Left colon (tissue), 2 donors: ENCODE measurements at places on chromosomes 2 and 18. TPM values are rescaled to one million over a fixed set of nuclear protein-coding genes. Genes with fewer than 3 reads are reported as not detected.
A peak's percentile ranks its signal among the peaks of the same experiment; 100 is the strongest.

DNA sequence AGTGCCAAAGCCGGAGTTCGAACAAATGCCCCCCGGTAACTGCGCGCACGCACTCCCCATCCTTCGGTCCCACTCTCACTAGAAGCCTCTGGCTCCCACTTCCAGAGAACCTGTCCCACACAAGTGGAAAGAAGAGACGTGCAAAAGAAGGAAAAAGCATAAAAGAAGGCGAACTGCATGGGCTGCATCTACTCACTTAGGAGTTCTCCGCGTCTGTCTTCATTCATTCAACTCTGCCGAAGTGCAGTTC lies 312 bp downstream of the NR4A2 start:
- DNase-seq: no peak

GRCh38 chr18:3872641-3873040 lies 422.7 kb downstream of the TGIF1 start:
- DNase-seq: no peak

DNA sequence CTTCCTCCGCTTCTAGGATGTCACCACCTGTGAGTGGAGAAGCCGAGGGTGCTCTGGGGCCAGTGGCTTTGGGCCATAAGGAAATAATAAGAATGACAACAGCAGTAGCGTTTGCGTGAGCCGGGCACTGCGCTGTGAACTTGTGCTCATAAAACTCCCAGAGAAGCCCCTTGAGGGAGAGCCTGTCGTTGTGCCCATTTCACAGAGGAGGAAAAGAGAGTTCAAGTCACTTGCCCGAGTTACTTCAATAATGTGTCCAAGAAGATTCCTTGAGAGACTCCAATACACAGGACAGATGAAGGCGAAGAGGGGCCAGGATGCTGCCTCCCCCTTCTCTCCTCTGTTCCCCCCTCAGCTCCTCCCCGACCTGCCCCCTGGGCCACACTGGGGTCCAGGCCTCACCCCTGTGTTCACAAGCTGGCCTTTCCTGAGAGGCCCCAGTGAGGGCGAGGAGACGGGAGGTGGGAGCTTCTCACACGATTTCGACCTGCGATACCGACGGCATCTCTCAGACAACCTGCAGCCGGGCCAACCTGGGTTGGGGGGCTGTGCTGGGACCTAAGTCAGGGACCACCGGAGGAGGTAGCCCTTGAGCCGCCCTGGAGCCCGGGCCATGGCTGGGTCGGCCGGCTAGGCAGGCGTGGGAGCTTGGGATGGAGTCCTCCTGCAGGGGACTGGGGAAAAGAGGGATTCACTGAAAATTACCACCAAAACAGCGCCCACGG lies 53.5 kb upstream of the UBE2F start:
- DNase-seq: no peak

DNA sequence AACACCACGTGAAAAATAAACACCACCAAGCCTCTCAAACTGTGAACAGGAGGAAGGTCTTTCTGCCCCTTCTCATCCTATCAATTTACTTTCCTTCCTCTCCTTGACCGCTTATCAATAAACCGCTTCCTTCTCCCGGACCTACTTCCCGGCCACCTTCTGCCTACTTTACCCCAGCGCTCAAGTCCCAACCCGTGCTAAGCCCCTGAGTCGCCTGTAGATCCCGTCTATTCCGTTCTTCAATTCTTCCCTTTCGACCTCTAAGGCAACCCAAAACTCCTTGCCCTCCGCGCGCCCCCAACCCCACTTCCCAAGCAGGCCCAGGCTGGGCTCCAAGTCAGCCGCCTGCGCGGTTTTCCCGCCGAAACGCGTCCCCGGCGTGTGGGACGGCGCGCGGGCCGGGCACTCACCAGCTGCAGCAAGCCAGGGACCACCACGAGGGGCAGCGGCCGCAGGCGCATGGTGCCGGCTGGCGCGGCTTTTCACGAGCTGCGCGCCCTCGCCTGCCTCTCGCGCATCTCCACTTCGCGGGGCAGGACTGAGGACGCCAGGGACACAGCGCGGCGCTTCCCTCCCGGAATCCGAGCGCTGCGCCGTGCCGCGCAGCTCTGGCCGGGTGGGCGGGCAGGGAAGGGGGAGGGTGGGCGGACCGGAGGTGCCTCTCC lies at the start of gene NXPH2:
Gene NXPH2, minus strand, starts transcription at position 610 of the 665 bp plus-strand sequence. Its CDS starts 149 bp downstream, at position 461.
- DNase-seq: no peak

DNA sequence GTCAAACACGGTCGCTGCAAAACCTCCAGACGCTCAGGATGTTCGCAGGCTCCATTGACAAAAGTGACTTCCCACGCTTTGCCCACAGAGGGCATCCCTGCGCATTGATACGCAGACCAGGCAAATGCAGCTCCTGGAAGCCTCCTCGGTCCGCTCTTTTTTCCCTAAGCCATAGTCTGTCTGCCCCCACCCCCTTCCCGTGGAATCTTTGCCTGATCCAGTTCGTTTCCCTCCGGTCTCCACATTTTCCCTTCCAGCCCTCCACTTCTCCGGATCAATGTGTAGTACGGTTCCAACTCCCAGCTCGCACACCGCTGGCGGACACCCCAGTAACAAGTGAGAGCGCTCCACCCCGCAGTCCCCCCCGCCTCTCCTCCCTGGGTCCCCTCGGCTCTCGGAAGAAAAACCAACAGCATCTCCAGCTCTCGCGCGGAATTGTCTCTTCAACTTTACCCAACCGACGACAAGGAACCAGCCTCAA lies at the start of gene DCC:
Gene DCC, plus strand, starts transcription at position 307 of the 481 bp plus-strand sequence. CDS start 591 bp downstream, outside the sequence.
- no peak for DNase-seq

DNA sequence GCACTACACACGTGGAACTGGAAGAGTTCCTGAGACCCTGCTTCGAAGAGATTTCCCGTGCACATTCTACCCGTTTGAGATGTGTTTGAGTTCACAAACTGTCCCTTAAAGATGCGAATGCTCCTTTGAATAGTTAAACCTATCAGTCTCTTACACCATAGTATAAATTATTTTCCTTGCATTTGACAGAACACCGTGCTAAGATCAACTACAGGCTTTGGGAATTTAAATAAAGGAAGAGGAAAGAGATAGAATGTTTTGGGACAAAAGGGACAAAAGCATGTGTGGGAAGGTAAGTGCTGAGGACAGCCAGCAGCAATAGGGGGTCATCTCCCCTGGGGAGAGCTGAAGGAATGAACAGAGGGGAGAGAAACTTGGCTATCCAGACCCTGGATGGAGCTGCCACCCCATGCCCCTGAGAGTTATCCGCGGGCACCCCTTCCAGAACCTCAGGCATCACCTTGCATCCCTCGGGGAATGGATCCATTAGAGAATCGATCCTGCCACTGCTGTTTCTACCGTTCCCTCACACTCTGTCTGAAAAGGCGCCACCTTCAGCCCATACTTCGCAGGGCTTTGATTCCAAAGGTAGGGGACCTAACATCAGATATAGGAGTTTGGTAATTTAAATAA lies 888 bp upstream of the ADCY3 start:
- no peak for DNase-seq

GRCh38 chr2:241880311-241881073 lies 11.0 kb downstream of the RTP5 start:
- no peak for DNase-seq

- DNase-seq: no peak
Observed at GRCh38 chr2:179470089-179470488, 205.5 kb upstream of the SESTD1 start.

DNA sequence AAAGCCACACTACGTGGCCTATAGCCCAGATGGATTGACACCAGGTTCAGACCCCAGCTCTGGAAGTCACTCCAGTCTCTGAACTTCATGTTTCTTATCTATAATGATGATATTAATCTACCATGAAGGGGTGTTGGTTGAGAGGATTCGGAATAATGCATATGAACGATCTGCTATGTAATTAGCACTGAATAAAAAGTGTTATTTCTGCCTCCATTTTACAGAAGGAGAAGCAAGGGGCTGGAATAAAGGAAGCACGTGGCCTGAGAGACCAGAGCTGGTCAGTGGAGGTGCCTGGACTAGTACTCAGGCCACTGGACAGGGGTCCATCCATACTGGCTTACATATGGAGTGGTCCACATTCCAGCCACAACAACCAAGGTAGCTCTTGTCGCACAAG lies 166.5 kb upstream of the MYCN start:
- no peak for DNase-seq

DNA sequence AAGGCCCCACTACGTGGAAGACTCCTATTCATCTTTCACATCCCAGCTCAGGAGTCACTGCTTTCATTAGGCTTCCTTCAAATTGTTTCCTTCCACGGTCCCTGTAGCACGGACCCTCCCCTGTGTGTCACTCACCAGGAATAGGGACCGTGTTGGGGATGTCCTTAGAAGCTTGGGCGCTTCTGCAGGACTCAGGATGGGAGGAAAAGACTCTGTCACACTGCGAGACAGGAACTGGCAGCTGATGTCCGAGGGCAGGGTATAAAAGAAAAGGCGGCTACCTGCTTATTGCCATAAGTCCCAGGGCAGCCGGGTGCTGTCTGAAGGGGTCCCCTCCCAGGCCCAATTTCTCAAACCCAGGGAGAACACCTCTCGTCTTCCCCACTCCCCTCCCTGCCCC lies 79.1 kb downstream of the BCL2L11 start:
- no peak for DNase-seq

GRCh38 chr18:25121442-25121841 lies 230.5 kb downstream of the ZNF521 start:
- no peak for DNase-seq

DNA sequence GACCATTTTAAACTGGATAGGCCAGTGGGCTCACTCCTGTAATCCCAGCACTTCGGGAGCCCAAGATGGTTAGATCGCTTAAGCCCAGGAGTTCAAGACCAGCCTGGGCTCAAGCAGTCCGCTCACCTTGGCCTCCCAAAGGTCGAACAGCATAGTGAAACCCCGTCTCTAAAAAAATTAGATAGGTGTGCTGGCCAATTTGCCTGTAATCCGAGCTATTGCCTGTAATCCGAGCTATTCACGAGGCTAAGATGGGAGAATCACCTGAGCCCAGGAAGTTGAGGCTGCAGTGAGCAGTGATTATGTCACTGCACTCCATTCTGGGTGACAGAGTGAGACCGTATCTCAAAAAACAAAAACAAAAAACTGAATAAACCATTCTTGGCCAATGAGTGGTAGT lies 52.6 kb upstream of the EMILIN2 start:
- no peak for DNase-seq

DNA sequence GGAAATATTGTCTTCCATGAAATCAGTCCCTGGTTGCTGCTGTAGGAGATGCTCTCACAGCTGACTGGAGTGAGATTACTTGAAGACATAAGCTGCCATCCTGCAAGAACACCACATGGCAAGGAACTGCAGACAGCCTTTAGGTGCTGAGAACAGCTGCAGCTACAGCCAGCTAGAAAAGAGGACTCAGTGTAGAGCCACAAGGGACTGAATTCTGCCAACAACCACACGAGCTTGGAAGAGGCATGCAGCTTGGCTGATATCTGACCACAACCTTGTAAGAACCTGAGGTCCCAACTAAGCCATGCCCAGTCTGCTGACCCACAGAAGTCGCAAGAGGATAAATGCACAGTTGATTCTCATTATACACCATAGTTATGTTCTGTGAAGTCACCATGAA lies 181.8 kb upstream of the ARL4C start:
- no peak for DNase-seq

DNA sequence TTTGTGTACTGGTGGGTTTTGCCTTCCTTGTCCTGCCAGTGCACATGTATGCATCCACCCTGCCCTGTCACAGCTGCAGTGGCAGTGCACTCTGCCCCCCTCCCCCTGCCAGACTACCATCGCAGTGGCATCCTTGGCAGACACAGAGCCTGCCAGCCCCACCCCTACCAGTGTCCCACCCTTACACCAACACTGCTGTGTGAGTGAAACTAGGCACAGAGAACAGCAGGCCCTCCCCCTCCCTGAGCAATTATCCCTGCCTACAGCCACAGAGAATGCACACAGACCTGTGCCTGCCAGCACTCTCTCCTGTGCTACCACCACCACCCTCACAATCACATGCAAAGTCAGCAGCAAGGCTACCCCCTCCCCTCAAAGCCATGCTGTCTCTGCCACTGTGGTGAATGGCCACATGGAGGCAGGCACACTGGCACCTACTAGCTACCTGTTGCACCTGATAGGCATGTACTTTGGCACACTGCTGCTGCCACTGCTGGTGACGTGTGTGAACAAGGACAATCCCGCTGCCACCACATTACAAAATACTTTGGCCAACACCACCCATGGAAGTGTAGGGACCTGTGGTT lies 239.8 kb downstream of the CALCRL start:
- DNase-seq: no peak

DNA sequence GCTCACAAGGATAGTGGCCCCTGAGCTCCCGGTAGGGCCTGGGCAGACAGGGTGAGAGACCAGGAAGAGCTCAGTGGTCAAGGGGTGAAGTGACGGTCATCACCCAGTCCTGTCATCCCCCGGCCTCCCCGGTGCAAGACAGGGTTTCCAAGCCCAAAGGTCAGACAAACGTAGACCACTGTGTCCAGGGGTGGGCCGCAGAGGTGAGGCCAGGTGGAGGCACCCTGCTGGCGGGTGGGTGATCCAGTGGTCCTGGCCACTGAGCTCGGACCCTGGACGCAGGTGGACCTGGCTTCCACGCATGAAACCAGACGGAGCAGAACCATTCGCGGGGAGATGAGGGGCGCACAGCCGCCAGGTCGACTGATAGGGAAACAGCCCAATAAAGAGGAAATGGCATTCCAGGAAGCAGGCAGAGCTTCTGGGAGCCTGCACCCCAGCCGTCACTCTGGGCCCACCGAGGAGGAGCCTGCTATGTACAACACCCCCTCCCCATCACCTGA lies 14.4 kb upstream of the SNED1 start:
- DNase-seq: peak; percentile 18

DNA sequence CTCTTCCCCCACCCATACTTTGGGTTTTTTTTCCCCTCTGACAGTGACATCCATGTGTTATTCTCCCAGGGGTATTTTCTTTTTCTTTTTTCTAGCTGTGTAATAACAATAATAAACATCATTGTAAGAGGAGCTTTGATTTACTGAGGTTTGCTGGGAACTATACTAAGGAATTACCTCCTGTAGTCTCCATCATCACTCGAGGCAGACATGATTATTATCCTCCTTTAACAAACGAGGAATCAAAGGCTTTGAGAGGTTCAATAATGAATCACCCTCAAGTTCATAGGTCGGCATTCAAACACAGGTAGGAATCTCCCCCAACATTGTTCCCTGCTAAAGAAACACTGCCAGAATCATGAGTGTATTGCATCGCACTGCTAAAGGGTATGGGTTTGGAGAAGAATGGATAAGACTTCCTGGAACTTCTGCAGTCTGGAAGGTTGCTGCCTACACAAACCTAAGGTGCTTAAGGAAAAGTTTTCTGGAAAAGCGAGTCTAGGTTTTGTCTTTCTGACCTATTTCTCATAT lies 260.2 kb upstream of the SESTD1 start:
- no peak for DNase-seq

- no peak for DNase-seq
Observed at GRCh38 chr2:64106481-64106880, 37.7 kb downstream of the PELI1 start.

Gene UGT1A5
- 2.1 TPM for total RNA-seq

Gene ALKAL2
- total RNA-seq: 1.6 TPM

Gene DSG1
- not detected for total RNA-seq

Gene SERPINB13
- total RNA-seq: not detected

Gene MGAT4A
- 154 TPM for total RNA-seq

Gene EPHA4
- total RNA-seq: 16.5 TPM

Gene NCKAP5
- 5.8 TPM for total RNA-seq

Gene KCNG3
- 5.9 TPM for total RNA-seq

Gene FAM110C
- 32.0 TPM for total RNA-seq

Gene BOLL
- not detected for total RNA-seq

Gene GPBAR1
- 3.0 TPM for total RNA-seq

Gene TPO
- total RNA-seq: 4.3 TPM

Gene OTOF
- total RNA-seq: not detected

Gene RNU2-63P
- total RNA-seq: 15.7 TPM
